ENCODE measurements at places on chromosomes 1 and 21. TPM values are rescaled to one million over a fixed set of nuclear protein-coding genes. Genes with fewer than 3 reads are reported as not detected.

Gene VASH2
- total RNA-seq: 0.14 TPM

Gene PRKAA2
- total RNA-seq: 16.9 TPM

- no peak for DNase-seq
Measured at GRCh38 chr1:80582980-80583379, 1217.8 kb upstream of the ADGRL2 start.

- no peak for DNase-seq
Measured at GRCh38 chr1:106676021-106676420, 380.5 kb upstream of the PRMT6 start.

Gene ACTN2
- 52.9 TPM for total RNA-seq

DNA sequence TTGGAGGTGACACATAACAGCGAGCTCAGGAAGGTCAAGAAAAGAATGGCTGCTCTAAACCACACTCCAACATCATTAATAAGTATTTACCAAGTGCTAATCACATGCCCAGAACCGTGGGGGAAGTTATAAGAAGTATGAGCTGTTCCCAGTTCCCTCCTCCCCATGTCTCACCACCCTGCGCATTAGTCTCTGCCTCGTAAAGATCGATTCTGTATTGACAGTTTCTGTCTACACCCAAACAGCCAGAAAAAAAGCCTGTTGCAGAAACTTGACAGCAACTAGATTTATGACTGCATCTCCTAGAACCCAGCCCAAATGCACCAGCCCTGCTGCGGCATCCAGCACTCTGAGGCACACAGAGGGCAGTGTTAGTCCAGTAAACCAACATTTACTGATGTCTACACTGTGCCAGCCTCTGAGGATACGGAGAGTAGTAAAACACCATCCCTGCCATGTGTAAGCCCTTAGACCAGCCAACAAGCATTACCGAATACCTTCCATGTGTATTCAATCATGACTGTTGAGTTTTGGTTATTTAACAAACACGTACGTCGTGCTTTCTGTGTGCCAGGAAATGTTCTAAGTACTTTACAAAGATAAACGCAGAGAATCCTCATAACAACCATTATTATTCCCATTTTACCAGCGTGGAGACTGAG, 63.6 kb upstream of the ZBTB40 start:
- DNase-seq: no peak

GRCh38 chr1:243944429-243945160, 94.6 kb upstream of the AKT3 start:
- DNase-seq: no peak

GRCh38 chr1:155106862-155107261, 20.8 kb upstream of the EFNA1 start:
- DNase-seq: no peak

DNA sequence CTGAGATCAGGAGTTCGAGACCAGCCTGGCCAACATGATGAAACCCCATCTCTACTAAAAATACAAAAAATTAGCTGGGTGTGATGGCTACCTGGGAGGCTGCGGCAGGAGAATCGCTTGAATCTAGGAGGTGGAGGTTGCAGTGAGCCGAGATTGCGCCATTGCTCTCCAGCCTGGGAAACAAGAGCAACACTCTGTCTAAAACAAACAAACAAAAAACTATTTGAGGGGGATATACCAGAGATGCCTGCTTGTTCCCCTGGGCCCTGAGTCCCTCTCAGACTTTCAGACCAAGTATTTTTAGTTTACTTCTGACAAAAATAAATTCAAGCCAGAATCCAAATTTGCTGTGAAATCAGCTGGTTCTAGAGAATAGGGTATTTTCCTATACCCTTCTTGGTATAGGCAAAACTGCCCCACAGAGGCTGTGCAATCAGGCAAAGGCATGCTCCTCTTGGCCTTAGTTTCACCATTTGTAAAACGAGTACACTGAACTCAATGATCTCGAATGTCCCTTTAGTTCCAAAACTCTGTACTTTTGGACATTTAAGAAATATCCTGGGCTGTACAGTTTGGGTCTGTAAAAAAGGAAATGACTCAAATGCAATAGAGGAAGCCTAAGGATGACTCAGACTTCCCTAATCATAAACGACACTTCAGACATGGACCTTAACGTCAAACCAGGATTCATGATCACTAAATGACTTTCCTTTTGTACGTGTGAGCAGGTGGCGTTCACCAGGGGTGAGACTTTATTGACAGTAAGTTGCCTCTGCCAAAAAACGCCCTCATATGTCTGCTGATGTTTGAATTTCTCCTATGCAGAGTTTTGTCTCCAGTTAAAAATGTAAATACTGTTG, 16.1 kb downstream of the ENSA start:
- DNase-seq: peak; percentile 40

Gene NBPF19
- 22.9 TPM for total RNA-seq

Gene SARS1
- total RNA-seq: 137 TPM

- no peak for DNase-seq
Measured at GRCh38 chr1:42179275-42179674, 14.7 kb upstream of the GUCA2A start.

Gene S100A11
- total RNA-seq: 210 TPM

DNA sequence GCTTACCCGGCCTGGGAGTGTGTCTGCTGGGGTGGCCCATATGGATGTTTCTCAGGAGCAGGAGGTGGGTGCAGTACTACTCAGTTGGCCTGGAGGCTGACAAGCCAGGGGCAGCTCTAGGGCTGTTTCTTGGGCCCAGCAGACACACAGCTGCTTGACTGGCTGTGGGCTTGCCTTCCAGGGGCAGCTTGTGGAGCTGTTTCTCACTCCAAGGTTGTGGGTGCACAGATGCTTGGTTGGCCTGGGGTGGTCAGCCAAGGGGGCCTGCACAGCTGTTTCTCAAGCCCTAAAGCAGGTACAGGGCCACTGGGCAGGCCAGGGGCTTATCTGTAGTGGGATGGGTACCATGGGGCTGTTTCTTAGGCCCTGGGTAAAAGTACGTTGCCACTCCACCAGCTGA, 1078.1 kb upstream of the ADGRL2 start:
- DNase-seq: no peak

Gene NMNAT2
- total RNA-seq: 0.68 TPM

Gene RBM15
- 53.5 TPM for total RNA-seq

GRCh38 chr1:203713125-203713524, 51.9 kb upstream of the LAX1 start:
- DNase-seq: no peak

Measured in thoracic aorta (tissue), 2 donors.